Stimulated activated CD4-positive, alpha-beta T cell treated with anti-CD3 and anti-CD28 coated beads, Interleukin-4, amount 100 ng/mL, for 4 hours (primary cell): ENCODE measurements at places on chromosomes 3 and 15.

GRCh38 chr3:137962251-137962650, 47.7 kb upstream of the CLDN18 start:
- DNase-seq: no peak

DNA sequence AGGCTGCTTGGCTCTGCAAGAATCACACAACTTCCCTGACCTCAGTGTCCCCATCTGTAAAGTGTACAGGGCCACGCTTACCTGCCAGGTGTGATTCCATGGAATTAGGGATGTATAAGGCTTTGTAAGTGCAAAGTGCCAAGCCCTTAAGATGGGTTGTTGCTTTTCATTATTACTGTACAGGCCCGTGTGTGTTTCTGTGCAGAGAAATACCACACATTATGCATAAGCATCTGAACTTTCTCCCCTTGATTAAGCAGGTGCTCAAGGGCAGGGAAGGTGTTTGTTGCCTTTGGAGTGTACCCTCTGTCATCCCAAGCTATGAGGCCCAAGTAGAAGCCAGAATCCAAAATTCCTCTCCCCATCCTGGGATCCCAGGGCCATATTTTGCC, 13.6 kb upstream of the HRH1 start:
- DNase-seq: no peak

- DNase-seq: no peak
Observed at GRCh38 chr15:90113166-90113565, 10.9 kb upstream of the IDH2 start.

- DNase-seq: no peak
Observed at GRCh38 chr15:89628301-89628700, 27.0 kb downstream of the KIF7 start.

- no peak for DNase-seq
Observed at GRCh38 chr3:101850246-101851051, 1.1 kb downstream of the NFKBIZ start.

DNA sequence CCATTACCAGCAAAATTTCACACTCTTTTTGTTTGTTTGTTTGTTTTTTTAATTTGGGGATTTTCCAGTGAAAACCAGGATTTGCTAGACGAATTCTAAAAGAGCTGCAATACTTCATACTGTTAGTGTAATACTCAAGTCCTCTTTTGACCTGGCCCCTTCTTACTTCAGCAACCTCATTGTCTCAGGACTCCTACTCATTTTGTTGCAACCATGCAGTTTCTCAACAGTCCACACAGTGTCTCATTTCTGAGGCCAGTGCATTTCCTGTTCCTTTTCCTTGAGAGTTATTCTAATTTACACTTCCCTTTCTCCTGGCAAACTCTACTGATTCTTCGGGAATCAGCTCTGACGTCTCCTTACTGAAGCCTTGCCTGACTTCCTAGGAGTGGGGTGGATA, 35.6 kb downstream of the NSUN3 start:
- no peak for DNase-seq

- no peak for DNase-seq
Observed at GRCh38 chr3:152039887-152040286, 166.4 kb downstream of the SUCNR1 start.

DNA sequence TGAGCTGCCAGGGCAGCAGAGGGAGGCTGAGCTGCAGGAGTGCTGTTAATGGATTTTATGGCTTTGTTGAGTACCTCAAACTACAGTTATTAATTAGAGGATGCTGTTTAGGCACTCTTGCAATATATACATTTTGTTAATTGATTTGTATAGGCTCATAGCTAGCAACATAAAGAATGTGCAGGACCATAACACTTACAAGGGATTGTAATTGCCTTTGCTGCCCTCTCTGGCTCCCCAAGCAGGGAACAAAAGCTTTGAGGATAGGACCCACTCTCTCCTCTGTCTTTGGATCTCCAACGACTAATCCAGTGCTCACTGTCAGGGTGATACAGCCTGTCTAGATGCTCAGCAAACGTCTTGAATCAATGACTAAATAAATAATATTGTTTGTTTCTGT, 1.2 kb upstream of the CLSTN2 start:
- DNase-seq: no peak

DNA sequence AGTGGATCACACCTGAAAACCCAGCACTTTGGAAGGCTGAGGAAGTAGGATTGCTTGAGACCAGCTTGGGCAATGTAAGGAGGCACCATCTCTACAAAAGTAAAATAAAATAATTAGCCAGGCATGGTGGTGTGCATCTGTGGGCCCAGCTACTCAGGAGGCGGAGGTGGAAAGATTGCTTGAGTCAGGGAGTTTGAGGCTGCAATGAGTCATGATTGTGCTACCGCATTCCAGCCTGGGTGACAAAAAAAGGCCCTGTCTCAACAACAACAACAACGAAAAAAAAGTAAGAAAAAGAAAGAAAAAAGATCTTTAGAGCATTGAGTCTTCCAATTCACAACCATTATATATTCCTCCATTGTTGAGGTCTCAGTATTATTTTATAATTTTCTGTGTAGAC, 192.4 kb upstream of the DPH6 start:
- DNase-seq: no peak

DNA sequence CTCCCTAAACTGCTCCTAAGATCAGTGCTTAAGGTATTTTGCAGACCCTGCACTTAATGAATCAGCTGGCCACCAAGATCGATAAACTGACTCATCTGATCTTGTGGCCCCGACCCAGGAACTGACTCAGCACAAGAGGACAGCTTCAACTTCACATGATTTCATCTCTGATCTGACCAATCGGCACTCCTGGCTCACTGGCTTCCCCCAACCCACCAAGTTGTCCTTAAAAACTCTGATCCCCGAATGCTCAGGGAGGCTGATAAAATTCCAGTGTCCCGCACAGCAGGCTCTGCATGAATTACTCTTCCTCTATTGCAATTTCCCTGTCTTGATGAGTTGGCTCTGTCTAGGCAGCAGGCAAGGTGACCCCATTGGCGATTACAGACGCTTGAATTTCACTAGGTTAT, 13.5 kb downstream of the HTR3E start:
- no peak for DNase-seq
